ENCODE measurements at places on chromosomes 7 and 10.

- no peak for DNase-seq
These were observed 1.5 kb downstream of the ZFAND2A start for GRCh38 chr7:1158203-1159126.

DNA sequence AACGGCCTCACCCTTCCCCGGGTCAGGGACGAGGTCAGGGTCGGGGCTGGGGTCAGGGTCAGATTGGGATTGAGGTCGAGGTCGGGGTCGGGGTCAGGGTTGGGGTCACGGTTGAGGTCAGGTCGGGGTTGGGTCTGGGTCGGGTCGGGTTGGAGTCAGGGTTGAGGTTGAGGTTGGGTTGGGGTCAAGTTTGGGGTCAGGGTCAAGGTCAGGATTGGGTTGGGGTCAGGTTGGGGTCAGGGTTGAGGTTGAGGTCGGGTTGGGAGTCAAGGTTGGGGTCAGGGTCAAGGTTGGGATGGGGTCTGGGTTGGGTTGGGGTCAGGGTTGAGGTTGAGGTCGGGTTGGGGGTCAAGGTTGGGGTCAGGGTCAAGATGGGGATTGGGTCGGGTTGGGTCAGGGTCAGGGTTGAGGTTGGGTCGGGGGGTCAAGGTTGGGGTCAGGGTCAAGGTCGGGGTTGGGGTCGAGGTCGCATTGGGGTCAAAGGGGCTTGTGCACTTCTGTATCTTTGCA, 131.4 kb downstream of the VIPR2 start:
- no peak for DNase-seq

DNA sequence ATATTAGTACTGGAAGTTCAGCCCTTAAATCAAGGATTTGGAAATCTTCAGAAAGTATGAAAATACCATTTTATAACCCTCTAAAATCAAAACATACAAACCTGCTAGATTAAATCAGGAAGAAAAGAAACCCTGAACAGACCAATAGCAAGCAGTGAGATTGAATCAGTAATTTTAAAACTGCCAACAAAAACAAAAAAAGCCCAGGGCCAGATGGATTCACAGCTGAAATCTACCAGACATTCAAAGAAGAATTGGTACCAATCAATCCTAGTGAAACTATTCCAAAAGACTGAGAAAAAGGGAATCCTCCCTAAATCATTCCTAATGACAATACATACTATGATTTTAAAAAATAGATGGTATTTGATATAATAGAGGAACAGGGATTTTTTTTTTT, 70.1 kb downstream of the MCU start:
- DNase-seq = no peak

DNA sequence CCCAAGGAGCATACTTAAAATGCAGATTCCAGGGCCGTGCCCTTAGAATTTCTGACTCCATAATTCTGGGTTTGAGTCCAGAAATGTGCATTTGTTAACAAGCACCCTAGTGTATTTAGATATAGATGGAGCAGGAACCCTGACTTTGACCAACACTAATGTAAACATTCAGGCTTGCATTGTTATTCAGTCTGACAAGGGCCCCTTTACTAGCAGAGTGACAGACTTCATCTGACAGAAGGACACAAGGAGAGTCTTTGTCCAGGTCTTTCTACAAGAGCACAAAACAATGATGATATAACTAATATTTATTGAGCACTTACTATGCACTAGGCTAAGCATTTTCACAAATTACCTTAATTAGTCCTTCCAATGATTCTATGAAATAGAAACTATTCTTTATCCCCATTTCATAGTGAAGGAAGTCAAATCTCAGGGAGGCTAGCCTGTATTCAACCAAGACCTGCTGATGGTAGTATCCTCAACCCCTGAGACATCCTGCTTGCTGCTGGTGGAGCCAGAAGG, 3.9 kb downstream of the RBP4 start:
- peak; percentile 14 for DNase-seq

GRCh38 chr7:120951826-120952225, 1.2 kb downstream of the ING3 start:
- DNase-seq = no peak

All from lower leg skin (tissue), 4 donors.